ENCODE measurements at places on chromosomes 13 and 19.

DNA sequence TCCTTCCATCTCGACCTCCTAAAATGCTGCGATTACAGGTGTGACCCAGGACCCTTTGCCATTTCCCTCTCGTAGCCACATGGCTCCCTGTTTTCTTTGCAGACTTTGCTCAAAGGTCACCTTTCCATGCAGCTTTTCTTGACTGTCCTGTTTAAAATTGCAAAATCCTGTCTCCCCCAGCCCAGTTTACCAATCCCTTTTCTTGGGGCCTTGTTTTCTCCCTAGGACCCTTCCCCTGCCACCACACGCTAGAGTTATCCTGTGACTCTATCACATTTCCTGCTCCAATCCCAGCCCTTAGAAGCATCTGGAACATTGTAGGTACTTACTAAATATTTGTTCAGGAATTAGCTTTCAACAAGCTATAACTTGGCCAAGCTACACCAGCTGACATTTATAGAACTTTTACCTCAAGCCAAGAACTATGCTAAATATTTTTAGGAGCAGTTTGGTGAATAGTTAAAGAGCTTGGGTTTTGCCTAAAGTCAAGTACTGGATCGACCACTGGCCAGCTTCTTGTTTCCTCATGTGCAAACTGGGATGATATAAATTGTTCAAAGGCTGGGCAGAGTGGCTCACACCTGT, 9.1 kb upstream of the SERTAD3 start:
- no peak for DNase-seq

GRCh38 chr13:113105032-113105920, at the start of gene F7:
F7 (plus strand) TSS chr13:113105791; CDS start chr13:113105842, 51 bp downstream.
- no peak for DNase-seq

- no peak for DNase-seq
Measured at GRCh38 chr19:42201489-42202289, 15.8 kb downstream of the DEDD2 start.

DNA sequence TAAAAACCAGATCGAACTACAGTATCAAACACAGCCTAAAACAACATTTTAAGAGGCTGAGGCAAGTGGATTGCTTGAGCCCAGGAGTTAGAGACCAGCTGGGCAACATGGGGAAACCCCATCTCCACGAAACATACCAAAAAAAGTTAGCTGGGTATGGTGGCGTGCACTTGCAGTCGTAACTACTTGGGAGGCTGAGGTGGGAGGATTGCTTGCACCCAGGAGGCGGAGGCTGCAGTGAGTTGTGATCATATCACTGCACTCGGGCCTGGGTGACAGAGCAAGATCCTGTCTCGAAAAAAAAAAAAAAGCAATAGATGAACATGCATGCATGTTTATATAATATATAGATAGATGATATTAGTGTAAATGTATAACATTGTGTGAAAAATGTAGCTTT, 5.2 kb upstream of the MRPS31 start:
- DNase-seq = no peak

DNA sequence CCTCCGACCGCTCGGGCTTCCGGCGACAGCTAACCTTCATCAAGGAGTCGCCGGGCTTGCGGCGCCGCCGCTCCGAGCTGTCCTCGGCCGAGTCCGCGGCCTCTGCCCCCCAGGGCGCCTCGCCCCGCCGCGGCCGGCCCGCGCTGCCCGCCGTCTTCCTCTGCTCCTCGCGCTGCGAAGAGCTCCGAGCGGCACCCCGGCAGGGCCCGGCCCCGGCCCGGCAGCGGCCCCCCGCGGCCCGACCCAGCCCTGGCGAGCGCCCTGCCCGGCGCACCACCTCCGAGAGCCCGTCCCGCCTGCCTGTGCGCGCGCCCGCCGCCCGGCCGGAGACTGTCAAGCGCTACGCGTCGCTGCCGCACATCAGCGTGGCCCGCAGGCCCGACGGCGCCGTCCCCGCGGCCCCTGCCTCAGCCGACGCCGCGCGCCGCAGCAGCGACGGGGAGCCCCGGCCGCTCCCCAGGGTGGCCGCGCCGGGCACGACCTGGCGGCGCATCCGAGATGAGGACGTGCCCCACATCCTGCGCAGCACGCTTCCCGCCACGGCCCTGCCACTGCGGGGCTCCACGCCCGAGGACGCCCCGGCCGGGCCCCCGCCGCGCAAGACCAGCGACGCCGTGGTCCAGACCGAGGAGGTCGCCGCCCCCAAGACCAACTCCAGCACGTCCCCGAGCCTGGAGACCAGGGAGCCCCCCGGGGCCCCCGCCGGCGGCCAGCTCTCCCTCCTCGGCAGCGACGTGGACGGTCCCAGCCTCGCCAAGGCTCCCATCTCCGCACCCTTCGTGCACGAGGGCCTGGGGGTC, 9.6 kb downstream of the C19orf25 start:
- DNase-seq = peak; percentile 27

DNA sequence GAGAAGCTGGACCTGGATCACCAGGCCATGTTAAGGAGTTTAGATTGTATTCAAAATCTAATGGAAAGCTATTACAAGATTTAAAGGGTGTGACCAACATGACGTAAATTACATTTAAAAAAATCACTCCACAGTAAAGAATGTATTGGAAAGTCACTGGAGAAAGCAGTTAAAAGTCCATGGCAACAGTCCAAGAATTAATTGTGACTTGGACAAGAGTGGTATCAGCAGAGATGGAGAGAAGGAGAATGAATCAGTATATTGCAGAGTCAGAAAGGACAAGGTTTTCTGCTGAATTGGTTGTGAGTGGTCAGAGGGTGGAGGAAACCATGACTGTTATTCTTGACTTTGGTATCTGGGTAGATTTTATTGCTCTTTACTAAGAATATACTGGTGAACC, 535.1 kb upstream of the SLITRK1 start:
- no peak for DNase-seq

GRCh38 chr19:4815426-4816201, 15.9 kb downstream of the TICAM1 start:
- peak; percentile 68 for DNase-seq
